ENCODE measurements at places on chromosomes 4 and X. TPM values are rescaled to one million over a fixed set of nuclear protein-coding genes. Genes with fewer than 3 reads are reported as not detected.

- H3K4me1 ChIP-seq, result peaks cover 40% of the 10 kb centered on the region
- peak overlapping the region; percentile 82 for H3K4me3 ChIP-seq
- no peaks in the 10 kb centered on the region for H3K27me3 ChIP-seq
- peaks cover 27% of the 10 kb centered on the region for H3K36me3 ChIP-seq
- peak overlapping the region; percentile 88 for H3K27ac ChIP-seq
Observed at GRCh38 chr4:102503831-102504786, 3.0 kb downstream of the NFKB1 start.

DNA sequence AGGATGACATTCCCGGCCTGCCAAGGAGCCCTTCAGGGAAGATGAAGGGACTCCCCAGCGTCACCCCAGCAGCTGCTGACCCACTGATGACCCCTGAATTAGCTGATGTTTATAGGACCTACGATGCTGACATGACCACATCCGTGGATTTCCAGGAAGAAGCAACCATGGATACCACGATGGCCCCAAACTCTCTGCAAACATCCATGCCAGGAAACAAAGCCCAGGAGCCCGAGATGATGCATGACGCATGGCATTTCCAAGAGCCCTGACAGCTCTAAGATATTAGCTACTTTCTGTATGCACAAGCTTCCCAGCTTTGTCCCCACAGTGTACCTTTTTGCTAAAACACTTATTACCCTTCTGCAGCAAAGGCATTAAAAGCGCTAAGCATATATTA, 14.4 kb downstream of the AMBN start:
- no peaks in the 10 kb centered on the region for H3K4me1 ChIP-seq
- H3K27me3 ChIP-seq, result peaks cover 11% of the 10 kb centered on the region
- H3K27ac ChIP-seq, result no peak overlapping the region
- DNase-seq, result no peak

- H3K4me1 ChIP-seq, result no peaks in the 10 kb centered on the region
- no peak overlapping the region for H3K4me3 ChIP-seq
- no peaks in the 10 kb centered on the region for H3K27me3 ChIP-seq
- H3K27ac ChIP-seq, result no peak overlapping the region
- H3K36me3 ChIP-seq, result no peaks in the 10 kb centered on the region
Observed at GRCh38 chr4:131251321-131251720, 1897.8 kb upstream of the PCDH10 start.

GRCh38 chrX:97158269-97158668, 274.6 kb downstream of the RPA4 start:
- H3K4me1 ChIP-seq, result peaks cover 7% of the 10 kb centered on the region
- no peak for DNase-seq
- no peak overlapping the region for H3K4me3 ChIP-seq
- H3K36me3 ChIP-seq, result no peaks in the 10 kb centered on the region
- H3K27me3 ChIP-seq, result no peaks in the 10 kb centered on the region

DNA sequence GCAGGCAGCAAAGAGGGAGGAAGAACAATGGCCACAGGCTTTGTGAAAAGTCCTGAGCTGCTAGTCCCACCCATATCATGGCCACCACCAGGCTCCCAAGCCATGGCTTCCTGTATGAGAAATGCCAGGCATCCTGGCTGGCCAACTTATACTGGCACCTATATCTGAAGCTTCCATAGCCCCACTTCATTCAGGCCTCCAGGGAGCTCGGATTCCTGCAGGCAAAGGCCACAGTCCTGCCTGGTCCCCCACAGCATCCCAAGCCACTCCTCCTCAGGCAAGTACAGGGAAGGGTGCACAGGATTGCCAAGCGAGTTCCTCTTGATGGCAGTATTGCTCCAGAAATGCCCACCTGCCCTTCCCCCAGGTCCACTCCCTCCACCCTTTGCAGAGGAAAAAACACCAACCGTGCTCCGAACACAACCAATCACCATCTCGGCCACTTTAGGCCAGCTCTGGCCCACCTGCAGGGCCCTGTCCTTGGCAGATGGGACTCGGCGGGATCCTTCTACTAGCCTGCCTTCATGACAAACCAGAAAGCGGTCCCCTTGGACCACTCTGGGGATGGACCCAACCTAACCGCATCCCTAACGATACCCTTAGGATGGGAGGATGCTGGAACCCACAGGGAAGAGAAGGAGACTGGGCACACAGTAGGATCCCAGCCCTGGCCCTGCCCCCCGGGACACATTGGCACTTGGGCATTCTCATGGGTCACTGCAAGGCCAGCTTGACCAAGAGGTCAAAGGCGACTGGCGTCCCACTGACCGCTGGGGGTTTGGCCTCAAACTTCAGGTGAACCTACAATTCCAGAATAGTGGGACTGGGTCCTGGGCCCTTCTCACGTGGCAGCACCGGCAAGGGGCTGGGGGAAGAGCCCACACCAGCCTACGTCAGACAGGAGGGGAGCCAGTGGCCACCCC, 220.4 kb upstream of the AGTR2 start:
- no peak for DNase-seq
- no peaks in the 10 kb centered on the region for H3K27me3 ChIP-seq
- H3K27ac ChIP-seq, result no peak overlapping the region
- no peaks in the 10 kb centered on the region for H3K4me1 ChIP-seq

DNA sequence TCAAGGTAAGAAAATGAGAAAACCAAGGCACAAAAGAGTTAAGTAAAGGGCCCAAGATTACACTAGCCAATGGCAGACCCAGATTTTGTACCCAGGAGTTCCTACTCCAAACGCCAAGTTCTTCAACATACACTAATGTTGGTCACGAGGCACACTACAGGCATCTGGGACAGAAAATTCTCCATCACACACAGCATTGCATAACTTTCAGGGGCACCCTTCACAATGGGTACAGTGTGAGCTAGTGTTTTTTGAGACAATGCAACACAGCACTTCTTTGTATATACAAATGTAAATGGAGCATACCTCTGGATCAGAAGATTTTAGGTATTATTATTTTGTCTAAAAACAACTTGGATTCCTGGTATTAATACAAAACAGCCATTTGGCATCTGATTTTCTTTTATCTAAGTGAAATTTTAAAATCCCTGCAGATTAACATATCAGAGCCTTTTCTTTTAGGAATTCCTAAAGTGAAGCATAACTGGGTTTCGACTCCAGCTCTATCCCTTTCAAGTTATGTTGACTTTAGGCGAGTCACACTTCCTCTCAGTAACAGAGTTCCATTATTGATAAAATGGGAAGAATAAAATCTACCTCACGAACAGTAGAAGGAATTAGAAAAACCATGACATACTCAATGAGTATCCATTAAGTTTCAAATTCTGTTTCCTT, 41.1 kb downstream of the ADGRA3 start:
- no peaks in the 10 kb centered on the region for H3K36me3 ChIP-seq
- H3K4me3 ChIP-seq, result no peak overlapping the region
- H3K4me1 ChIP-seq, result peaks cover 2% of the 10 kb centered on the region
- no peak overlapping the region for H3K27ac ChIP-seq
- no peak for DNase-seq
- H3K27me3 ChIP-seq, result no peaks in the 10 kb centered on the region

DNA sequence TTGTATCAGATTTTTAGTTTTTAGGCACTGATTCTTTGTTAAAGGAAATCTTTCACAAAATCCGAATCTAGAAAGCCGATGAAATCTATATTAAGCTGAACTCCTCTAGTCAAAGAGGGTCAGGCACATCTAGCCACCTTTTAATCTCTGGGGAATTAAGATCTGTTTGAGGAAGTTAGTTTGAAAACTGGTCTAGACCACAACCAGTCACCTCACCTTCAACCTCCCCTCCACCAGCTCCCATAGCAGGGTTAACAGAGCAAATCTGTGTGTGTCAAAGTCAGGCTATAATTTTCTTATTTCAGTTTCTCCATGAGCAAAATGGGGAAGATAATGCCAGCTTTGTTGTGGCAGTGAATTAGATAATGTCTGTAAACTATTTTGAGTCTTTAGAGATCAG, 110.0 kb upstream of the IGFBP7 start:
- H3K4me3 ChIP-seq, result no peak overlapping the region
- H3K27me3 ChIP-seq, result no peaks in the 10 kb centered on the region
- H3K4me1 ChIP-seq, result no peaks in the 10 kb centered on the region
- no peak overlapping the region for H3K27ac ChIP-seq

- no peak overlapping the region for H3K4me3 ChIP-seq
- DNase-seq, result no peak
- H3K4me1 ChIP-seq, result peaks cover 2% of the 10 kb centered on the region
- no peak overlapping the region for H3K27ac ChIP-seq
Observed at GRCh38 chrX:24241822-24242648, 71.8 kb downstream of the SUPT20HL2 start.

GRCh38 chr4:110994781-110995180, 371.9 kb upstream of the PITX2 start:
- H3K27me3 ChIP-seq, result no peaks in the 10 kb centered on the region
- H3K4me3 ChIP-seq, result no peak overlapping the region
- H3K36me3 ChIP-seq, result no peaks in the 10 kb centered on the region
- no peak overlapping the region for H3K27ac ChIP-seq
- no peak for DNase-seq
- no peaks in the 10 kb centered on the region for H3K4me1 ChIP-seq

- no peak overlapping the region for H3K4me3 ChIP-seq
- peaks cover 15% of the 10 kb centered on the region for H3K27me3 ChIP-seq
- H3K27ac ChIP-seq, result peak overlapping the region; percentile 29
- H3K36me3 ChIP-seq, result peaks cover 6% of the 10 kb centered on the region
- peaks cover 58% of the 10 kb centered on the region for H3K4me1 ChIP-seq
- DNase-seq, result no peak
Observed at GRCh38 chr4:78661921-78662521, 110.5 kb downstream of the ANXA3 start.

GRCh38 chr4:88360791-88361190, 17.9 kb upstream of the HERC6 start:
- H3K4me1 ChIP-seq, result no peaks in the 10 kb centered on the region
- no peak overlapping the region for H3K27ac ChIP-seq

- no peak overlapping the region for H3K4me3 ChIP-seq
- H3K27me3 ChIP-seq, result no peaks in the 10 kb centered on the region
- H3K27ac ChIP-seq, result no peak overlapping the region
- no peaks in the 10 kb centered on the region for H3K4me1 ChIP-seq
Observed at GRCh38 chrX:64184396-64184795, 21.1 kb downstream of the AMER1 start.

DNA sequence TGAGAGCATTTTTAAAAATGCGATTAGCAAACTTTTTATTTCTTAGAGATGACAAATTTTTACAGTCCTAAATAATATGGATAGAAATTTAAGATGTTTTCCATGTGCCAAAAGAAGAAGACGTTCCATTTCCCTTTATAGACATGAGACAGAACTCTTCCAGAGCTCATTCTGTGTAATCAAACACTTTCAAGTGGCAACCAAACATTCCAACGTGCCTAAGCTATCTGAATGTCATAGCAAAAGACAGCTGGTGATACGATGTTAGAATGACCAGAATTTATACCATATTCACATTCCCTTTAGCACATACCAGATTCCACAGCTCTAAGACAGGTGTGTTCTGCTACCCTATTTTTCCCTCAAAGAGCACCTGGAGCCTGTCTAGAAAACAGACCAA, 133.2 kb downstream of the ENOX2 start:
- no peak for DNase-seq
- no peaks in the 10 kb centered on the region for H3K27me3 ChIP-seq
- peaks cover 16% of the 10 kb centered on the region for H3K4me1 ChIP-seq
- H3K36me3 ChIP-seq, result peaks cover 3% of the 10 kb centered on the region

DNA sequence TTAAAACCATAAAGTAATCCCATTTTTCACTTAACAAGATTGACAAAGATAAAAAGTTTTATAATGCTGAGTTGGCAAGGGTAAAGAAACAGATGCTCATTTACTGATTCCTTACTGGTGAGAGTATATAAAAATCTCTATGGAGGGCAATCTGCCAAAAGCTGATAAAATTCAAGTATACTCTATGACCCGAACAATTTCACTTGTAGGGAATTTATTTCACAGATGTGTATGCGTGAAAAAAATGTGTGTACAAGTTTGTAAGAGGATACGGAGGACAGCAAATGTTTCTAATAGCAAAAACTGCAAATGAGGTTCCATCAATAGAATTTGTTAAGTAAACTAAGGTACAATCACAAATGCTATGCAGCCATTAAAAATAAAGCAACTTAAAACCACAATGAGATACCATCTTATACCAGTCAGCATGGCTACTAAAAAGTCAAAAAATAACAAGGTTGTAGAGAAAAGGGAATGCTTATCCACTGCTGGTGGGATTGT, 23.4 kb downstream of the DHX15 start:
- H3K36me3 ChIP-seq, result peaks cover 68% of the 10 kb centered on the region
- H3K27me3 ChIP-seq, result no peaks in the 10 kb centered on the region
- no peak for DNase-seq
- no peak overlapping the region for H3K4me3 ChIP-seq
- H3K27ac ChIP-seq, result no peak overlapping the region
- peaks cover 66% of the 10 kb centered on the region for H3K4me1 ChIP-seq

DNA sequence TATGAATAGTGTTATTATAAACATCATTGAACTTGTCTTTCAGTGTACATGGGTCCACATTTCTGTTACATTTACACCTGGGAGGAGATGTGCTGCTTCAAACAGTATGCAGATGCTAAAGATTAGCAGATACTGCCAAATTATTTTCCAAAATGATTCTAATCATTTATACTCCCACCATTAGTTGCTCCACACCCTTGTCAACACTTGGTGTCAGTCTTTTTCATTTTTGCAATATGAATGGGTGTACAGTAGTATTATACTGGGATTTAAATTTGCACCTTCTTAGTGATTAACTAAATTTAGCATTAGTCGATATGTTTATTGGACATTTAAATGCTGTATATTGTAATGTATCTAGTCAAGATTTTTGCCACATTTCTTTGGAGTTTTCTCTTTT, 131.6 kb upstream of the GRID2 start:
- H3K27ac ChIP-seq, result no peak overlapping the region
- no peak for DNase-seq

Gene SLC10A3
- total RNA-seq, result 24.3 TPM

Gene SPIN4
- total RNA-seq, result 13.2 TPM

Gene TMEM271
- total RNA-seq, result not detected

Measured in activated CD8-positive, alpha-beta memory T cell treated with anti-CD3 and anti-CD28 coated beads, Interleukin-2, amount 10 ng/mL, durations not matched to agents 7 days and 5 days (primary cell).